ENCODE measurements at places on chromosomes 2 and 18.

- no peak for DNase-seq
These were observed 86.6 kb downstream of the MYCN start for GRCh38 chr2:16026816-16027501.

- no peak for DNase-seq
These were observed 349.5 kb downstream of the IRS1 start for GRCh38 chr2:226450141-226450540.

GRCh38 chr2:232389327-232389726 lies 10.8 kb downstream of the ALPP start:
- DNase-seq: no peak

GRCh38 chr18:57698571-57699276 lies 77.1 kb upstream of the NARS1 start:
- no peak for DNase-seq

DNA sequence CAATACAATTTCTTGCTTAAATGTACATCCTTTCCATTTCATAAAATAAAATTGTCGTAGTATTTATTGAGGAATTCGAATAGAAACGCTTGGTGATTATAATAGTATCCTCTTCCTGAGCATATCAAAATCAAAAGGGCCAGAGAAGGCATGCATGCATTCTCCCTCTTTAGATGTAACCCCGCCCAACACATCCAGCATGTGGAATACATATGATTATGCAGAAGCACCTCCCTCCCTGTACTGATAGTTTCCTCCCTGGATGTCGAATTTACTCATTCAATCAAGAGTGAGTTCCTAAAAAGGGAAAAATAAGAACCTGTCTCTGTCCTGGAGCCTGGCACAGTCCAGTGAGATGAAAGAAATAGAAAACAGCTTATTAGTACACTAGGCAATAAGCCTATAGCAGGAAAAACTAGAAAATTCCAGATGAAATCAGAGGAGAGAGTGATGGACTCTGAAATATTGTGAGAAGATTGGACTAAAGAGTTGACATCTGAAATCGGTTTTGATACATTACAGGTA lies 262.9 kb downstream of the RDH14 start:
- DNase-seq: no peak

- DNase-seq: no peak
These were observed 81.5 kb upstream of the CD226 start for GRCh38 chr18:70029163-70029562.

DNA sequence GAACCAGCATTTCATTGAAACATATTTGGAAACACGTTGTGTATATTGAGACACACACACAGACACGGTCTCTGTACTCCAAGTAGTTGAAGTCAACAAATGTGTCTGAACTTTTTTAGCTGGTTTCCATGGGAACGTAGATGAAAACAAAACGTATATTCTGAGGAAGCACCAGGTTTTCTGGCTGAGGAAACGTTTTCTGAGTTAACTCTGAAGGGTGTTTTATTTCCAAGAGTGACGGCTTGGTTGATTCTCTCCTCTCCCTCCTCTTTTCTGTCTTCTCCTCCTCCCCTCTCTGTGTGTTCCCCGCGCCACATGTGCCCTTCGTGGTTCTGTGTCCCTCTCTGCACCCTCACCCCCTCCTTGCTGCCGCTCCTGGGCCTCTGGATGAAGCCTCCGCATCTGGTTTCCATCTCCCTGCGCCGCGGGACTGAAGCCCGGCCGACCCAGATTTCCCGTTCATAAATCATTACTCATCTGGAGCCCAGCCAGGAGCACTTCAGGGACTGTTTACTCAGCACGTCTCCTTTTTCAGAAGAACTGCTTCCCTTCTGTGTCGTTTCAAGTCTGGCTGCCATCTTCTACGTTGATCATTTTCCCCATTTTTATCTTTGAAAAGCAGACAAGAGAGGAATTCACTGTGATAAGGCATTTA lies 122.7 kb downstream of the COL6A3 start:
- DNase-seq: no peak

DNA sequence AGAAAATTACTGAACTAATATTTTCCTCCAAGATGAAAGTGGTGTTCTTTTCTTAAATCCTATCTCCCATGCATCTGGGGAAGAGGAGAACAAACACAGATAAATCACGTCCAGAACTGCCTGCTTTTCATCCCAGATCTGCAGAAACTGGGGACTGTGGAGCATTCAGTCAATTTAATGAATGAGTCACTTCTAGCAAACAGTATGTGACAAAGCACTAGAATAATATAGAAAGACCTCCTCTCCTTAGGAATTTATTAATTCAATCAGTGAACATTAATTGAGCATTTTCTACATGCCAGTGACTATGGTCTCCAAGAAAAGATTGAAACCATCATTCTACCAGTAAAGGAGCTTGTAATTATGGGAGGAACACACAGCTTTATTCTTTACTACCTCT lies 693.4 kb upstream of the ID2 start:
- DNase-seq: no peak

- no peak for DNase-seq
These were observed 259.6 kb upstream of the PIK3C3 start for GRCh38 chr18:41695441-41695840.

- no peak for DNase-seq
These were observed 1009.9 kb upstream of the NXPH2 start for GRCh38 chr2:139790136-139790535.

DNA sequence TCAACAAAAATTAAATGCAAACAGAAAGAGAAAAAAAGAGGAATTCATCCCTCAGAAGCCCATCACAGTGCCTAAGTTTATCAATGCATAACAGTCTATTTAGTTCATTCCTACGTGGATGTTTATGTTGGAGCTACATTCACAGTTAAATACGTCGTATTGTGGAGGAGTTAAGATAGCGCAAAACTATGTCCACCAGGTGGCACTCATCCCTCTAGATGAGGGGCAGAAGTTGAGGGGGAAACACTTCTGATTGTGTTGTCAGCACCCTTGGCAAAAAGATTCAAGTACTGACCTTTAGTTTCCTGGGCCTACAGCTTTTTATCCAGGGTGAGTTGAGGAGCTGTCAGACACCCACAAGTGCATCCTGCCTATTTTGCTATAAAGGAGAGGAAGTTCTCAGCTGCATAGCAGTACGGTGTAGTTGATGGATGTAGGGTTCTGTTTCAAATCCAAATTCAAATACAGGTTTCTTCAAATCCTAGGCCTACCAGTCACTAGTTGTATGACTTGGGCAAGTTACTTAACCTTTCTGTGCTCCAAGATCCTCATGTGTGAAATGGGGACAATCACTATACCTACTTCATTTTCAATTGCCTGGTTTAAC lies 26.8 kb upstream of the MYO1B start:
- peak; percentile 3 for DNase-seq

- no peak for DNase-seq
These were observed 79.6 kb upstream of the LAPTM4A start for GRCh38 chr2:20130821-20131645.

GRCh38 chr2:151649400-151649799 lies 84.9 kb downstream of the NEB start:
- no peak for DNase-seq

- no peak for DNase-seq
These were observed 19.5 kb downstream of the CNOT11 start for GRCh38 chr2:101272045-101272784.

- no peak for DNase-seq
These were observed 11.7 kb downstream of the VIT start for GRCh38 chr2:36708041-36708741.

Data from NCI-H2081 treated with DMSO at 0.1 percent for 48 hours (cell line).